Caco-2 (cell line): ENCODE measurements at places on chromosomes 5 and 9.

- no peak for DNase-seq
Observed at GRCh38 chr5:25033658-25034057, 388.9 kb upstream of the CDH10 start.

GRCh38 chr9:106479679-106480078 lies 383.3 kb upstream of the ZNF462 start:
- DNase-seq: no peak

DNA sequence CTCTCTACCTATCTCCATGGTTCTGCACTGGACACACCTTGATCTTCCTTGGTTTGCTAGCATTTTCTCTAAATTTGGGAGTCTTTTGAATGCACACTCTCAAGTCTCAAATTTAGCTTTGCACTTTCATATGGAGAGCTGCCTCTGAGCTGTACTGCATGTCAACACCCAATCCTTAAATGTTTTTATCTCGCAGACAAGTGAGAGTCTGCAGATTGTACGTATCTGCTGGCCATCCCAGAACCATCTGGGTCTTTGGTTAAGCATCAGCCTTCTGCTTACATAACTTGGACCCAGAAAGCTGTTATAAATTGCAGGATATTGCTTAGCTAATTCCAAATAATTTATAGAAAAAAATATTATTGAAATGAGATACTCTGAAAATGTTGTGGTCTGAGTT lies 111.4 kb upstream of the GRAMD2B start:
- no peak for DNase-seq

DNA sequence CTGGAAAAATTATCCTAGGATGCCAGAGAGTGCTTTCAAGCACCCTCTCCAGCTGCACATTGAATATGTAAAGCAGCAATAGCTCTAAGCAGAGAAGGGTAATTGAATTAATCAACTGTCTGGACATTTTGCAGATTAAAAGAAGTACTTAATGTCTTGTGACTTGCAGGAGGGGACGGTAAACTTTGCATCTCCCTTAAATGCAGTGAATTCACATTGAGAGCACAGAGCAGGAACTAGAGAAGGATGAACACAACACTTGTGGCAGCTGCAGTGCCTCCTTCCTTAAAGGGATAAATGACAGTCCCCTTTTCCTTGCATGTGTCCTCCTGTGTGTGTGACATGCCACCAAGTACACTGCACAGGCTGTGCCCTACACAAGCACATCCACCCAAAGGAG lies 7.4 kb upstream of the CDK5RAP2 start:
- no peak for DNase-seq

DNA sequence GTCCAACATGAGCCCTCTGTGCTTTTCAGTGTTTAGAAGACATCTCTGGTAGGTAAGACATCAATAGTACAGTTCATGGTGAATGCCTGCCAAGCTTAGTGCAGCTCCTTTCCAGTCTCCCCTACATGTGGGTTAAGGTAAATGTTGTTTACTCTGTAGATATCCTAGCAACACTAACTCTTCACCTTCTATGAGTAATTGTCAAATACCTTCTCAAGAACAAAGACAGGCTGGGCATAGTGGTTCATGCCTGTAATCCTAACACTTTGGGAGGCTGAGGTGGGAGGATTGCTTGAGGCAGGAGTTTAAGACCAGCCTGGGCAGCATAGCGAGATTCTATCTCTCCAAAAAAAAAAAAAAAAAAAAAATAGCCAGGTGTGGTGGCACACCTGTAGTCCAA lies 18.7 kb upstream of the RASGRF2 start:
- no peak for DNase-seq

DNA sequence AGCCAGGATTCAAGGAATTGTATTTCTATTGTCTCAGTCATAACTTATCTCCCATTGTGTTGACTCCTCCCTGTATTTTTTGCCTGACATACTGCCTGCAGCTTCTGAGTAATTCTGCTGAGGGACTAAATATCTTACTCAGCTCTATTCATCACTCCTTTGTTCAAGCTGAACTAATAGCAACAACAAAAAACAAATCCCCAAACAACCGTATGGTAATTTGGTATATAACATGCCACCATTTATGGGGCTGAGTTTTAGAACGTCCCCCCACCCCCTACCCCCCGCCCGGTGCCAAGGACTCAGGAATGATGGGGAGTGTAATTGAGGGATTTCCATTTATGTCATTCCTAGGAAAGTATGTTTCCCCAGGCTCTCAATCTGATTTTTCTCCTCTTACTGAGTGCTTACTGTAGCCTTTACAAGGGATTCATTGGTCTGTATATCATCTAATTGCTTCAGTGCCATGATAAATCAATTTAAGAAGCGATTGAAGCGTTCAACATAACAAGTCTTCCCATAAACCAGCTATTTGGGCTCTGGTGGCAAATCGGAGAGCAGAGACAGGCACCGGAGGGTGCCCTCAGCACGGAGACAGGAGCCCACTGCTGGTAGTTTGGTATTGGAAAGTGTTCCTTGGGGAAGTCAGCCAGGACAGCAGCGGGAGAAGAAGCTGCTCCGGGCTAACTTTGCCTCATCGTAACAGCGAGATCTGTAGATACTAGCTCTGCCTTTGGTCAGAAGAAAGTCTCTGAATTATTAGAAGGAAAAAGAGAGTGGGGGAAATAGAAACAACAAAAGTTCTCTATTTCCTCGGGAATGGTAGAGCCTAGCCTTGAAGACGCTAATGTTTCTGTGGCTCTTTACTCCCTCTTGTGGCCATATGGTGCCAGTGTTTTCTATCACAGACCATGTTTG lies 40.7 kb upstream of the HSD17B4 start:
- DNase-seq: peak; percentile 60

DNA sequence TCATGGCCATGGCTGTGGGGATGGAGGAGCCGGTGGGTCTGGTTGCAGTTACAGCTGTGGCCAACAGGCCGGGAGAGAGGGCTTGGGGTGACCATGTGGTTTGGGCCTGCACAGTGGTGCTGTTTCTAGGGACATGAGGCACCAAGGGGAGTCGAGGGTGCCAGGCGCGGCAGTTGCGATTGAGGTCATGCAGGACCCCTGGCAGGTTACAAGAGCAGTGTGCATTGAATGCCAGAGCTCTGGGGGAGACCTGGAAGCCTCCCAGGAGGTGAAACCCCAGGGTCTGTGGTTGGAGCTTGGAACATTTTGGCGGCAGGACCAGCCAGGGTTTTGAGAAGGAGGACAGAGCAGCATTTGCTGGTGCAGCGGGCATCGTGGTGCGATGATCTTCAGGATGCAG lies 21.7 kb downstream of the RXRA start:
- no peak for DNase-seq

- no peak for DNase-seq
Observed at GRCh38 chr9:69469136-69469535, 144.1 kb downstream of the ENTREP1 start.
